ENCODE measurements at places on chromosomes 11 and 22.

- DNase-seq: no peak
Observed at GRCh38 chr11:69076129-69076791, 27.5 kb downstream of the TPCN2 start.

- DNase-seq: no peak
Observed at GRCh38 chr11:78351979-78352841, 65.4 kb downstream of the GAB2 start.

DNA sequence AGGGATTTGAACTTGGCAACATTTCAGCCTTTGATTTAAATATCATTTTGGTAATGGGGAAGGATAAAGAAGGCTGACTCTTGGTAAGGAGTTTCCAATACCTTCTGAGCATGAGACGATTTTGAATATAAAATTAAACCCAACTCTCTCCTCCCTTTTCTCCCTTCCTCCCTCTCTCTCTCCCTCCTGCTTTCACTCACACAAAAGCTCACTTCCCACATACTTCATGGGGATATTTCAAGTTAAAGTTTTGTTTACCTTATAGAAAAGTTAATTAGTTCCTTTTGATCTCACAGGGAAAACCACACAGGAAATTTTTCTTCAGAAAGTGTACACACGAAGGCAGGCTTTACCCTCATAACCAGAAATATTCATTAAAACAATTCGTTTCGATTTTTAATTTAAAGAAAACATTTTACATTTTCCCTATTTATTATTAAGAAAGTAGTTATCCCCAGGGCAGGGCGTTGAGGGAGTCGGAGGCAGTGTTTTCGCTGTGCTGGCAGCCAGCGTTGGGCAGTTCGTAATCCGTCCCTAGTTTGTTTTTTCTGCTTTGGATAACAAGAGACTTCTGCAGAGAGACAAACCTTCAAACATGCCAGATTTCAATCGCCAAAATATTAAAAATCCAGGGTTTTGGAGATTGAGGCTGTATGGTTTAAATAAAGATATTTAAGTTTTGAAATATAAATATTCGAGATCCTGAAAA lies 25.3 kb upstream of the ALX4 start:
- no peak for DNase-seq

- DNase-seq: no peak
Observed at GRCh38 chr22:29090039-29090438, 17.2 kb downstream of the KREMEN1 start.

DNA sequence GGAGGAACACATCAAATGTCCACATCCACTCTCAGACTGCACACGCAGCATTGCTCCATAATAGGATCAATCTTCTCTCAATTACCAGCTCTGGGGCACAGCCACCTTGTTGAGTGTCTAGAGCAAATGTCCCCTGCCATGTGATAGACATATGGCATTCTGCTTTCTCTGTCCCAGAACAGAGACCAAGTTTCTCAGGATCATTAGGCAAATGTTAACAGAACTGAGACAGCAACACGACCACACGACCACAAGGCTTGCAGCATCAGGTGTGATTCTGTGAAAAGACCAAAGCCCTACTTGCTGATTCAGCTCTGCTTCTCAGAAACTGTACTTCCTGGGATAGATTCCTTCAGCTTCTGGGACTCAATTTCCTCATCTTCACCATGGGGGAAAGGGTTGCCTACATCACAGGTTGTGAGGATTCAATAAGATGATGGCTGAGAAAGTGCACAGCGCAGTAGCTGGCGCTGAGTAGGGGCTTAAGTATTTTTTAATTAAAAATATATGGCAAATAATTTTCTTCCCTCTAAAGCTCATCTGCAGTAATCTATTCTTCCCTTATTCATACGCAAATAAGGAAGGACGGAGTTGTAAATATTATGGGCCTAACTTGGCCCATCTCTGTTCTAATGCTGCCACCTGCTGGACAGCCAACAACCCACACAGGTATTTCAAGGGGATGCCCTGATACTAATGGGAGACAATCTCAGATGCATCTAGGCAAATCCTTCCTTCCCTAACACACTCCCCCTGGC lies 54.3 kb upstream of the USP47 start:
- peak; percentile 38 for DNase-seq

GRCh38 chr22:48947636-48948035 lies 880.0 kb downstream of the BRD1 start:
- no peak for DNase-seq

GRCh38 chr22:22697377-22698117 lies 53.1 kb downstream of the GGTLC2 start:
- no peak for DNase-seq

GRCh38 chr11:123624974-123625373 lies 29.4 kb downstream of the SCN3B start:
- no peak for DNase-seq

DNA sequence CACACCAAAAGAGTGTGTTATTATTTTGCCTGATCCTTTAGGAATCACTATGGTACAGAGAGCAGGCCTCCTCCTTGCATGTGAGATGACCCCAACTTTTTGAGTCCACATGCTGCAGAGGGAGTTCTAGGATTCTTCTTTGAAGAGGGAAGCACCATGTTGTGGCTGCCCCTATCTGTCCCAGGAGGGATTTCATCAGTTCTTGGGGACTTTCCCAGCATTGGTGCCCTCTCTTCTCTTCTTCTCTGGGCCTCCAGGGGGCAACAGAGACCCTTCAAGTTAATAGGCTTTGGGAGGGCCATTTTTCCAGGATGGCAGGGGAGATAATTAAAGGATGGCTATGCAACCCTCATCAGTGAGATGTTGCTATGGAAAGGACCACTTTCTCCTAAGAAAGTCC lies 3.6 kb downstream of the MMP1 start:
- DNase-seq: no peak

DNA sequence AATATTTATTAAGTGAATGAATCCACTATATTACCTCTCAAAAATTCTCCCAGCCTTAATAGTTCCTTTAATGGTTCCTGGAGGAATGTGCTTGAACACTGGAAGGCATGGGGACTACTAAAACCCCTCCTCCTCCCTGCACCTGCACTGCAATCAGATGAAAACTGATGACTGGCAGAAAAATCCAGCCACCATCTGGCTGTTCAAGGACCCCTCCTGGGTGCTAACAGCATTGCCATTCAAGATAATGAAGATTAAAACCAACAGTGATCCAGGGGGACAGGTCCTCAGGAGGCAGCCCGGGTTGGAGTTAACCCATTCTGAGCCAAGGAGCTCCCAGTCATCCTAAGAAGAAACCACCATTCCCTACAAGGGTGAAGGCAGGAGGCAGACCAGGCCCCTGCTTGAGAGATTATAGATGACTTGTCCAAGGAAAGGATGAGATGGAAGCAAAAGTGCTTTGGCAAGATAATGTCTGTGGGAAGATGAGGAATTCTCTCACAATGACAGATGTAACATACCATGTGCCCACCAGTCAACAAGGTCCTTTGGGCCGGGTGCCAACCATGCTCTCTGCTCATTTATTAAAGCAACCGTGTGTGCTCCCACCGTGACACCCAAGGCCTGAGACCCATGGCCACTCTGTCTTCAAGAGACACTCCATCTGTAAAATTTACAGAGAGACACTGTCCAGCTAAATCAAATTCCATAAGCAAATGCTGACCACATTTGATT lies 90.6 kb downstream of the LARGE1 start:
- no peak for DNase-seq

- DNase-seq: no peak
Observed at GRCh38 chr11:73493956-73494598, 103.8 kb downstream of the FAM168A start.

DNA sequence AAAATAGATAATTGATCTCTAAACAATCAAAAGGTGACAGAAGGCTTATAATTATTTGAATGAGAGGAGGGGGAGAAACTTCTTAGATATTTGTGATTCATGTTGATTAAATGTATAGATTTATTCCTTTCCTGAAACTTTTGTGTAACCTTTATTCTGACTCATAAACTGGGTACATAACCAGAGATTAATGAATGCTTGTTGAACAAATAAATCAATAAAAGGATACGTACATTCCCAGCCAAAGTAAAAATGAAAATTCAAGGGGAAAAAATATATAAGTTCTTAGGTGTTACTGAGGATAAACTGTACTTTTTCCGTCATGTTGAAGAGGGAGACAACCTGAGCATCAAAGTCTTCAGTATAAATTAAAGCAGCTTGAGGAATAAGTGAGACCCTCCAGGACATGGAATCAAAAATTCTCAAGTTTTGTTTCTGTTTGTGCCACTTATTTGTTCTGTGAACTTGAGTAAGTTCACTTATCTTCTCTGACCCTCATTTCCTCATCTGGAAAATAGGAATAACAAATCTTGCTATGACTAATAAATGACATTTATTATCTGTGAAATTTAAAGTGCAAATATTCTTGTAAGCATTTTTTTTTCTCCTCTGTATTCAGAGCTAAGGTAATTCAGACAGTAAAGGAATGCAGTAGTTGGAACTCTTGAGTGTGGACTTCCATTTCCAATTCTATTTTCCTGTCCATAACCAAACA lies 195.4 kb downstream of the METTL15 start:
- DNase-seq: no peak

GRCh38 chr22:38415561-38416321 lies 39.3 kb downstream of the KCNJ4 start:
- DNase-seq: no peak

DNA sequence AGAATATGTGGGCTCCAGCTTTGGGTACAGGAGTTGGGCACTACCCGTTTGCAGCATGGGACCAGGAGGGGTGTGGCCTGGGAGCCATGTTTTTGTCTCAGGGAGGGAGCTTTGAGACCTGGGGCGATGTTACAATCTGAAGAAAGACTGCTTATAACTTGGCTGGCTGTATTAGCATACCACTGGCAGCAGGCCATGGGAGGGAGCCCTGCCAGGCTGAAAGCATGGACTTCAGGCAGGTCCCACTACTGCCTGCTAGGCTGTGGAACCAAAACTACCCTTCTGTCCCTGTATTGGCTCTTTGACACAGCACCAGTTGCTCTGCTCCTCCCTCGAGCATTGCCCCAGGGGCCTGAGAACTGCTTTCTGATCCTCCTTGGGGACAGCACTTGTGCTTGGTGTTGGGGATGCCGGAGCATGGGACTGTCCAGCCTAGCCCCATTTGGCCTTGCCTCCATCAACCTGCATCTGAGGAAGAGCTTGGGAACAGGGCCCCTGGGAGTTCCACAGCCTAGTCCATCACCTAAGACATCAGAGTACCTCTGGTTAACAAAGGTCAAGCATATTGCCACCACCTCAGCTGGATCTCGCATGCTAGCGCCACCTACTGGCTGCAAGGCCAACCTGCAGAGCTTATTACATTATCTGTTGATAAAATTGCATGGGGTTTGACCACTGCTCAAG lies 217.4 kb downstream of the SBF2 start:
- DNase-seq: peak; percentile 2

DNA sequence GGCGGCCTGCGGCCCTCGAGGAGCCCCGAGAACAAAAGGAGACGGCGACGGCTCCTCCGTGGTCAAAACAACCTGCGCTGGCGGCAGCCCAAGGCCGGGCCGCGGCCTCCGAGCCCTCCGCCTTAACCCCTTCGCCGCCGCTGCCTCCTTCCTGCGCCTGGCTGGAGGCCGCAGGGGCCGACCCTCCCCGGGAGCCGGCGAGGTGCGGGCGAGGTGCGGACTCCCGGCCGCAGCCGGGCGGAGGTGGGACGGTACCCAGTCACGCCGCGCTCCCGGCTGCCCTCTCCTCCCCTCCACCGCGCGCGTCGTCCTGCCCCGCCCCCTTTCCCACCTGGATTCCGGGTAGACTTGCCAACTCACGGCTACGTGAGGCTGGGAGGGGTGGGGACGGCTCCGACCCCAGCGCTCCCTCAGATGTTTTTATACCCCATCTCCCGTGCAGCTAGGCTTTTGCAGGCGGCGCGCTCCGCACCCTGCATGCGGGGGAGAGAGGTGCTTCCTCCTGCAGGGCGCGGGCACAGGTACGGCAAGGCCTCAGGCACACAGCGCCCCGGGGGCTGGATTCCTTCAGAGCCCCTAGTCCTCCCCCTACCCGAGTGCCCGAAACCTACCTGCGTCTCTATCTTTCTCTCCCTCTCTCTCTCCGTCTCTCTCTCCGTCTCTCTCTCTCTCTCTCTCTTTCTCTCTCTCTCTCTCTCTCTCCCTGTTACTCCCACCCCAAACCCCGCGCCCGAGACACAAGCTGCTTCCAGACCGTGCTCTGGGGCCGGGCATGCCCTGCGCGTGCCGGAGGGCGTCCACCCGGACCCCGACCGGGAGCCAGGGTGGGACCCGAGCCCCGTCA lies 2.0 kb downstream of the PDGFB start:
- DNase-seq: no peak

DNA sequence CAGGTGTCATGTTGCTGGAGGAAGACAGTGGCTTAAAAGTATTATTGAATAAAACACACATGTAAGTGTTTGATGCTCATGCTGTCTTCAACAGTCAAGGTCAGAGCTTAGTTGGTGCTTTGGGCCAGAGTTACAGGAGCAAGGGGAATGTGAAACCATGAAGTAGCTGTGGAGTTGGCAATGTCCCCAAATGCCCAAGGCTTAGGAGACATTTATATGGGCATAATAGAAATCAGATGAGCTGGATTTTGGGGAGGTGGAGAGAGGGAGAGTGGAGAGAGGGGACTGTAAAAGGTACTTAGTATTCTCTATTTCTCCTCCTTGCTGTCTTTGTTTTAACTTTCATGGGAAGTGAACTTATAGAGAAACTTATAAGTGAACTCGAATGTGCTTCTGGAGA lies 407.8 kb downstream of the ETS1 start:
- no peak for DNase-seq

DNA sequence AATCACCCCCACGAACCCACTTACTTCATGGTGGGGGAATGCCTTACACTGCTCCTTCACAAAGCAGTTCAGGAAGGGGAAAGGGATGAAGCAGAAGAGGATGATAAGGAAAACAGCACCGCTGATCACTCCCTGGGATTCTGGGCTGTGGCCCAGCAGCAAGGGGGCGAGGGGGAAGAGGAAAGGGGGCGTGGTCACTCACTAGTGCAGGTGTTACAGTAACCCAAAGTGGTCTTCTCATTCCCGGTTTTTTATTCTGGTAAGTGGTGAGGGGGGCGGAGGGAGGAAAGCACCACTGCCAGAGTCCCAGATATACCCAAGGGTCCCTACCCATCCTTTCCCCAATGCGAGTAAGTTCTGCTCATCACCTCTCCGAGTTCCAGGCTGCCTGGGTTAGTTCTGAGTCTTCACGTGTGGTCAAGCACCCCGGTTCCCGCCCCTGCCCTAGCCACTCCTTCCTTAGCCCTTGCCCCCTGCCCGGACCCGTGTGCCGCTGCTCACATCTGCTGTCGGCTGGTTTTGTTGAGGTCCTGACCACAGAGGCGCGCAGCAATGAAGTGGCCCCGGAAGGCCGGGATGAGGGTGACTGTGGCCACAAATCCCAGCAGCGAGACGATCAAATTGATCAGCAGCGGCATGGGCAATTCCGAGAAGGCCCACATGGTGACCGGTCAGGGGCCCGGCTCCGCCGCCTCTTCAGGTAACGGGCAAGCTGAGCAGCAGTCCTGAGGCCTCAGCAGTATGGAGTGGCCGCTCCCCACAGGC lies 477 bp downstream of the DPAGT1 start:
- DNase-seq: no peak

- no peak for DNase-seq
Observed at GRCh38 chr11:69636512-69637197, 4.3 kb upstream of the CCND1 start.

DNA sequence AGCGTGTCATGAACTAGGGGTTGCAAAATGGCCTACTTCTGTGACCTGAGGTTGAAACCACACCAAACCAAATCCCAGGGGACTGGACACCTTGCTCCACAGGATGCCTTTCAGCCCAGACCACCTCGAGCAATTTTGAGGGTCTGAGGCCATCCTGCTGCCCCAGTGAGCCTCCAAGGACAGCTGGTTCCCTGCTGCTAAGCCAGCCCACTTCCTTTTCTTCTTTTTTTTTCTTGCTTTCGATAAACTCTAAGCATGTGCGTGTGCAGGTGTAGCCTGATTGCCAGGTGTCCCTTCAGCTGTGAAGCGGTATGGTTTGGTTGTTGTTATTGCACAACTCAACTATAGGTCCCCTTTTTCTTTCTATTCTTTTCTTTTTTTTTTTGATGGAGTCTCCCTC lies 2.7 kb downstream of the CRYBB1 start:
- no peak for DNase-seq

Data from stimulated activated CD8-positive, alpha-beta memory T cell treated with anti-CD3 and anti-CD28 coated beads, Interleukin-4, amount 100 ng/mL, for 1 hour (primary cell).